H7 (cell line): ENCODE measurements at places on chromosomes 7 and 10.

- no peak for DNase-seq
Observed at GRCh38 chr10:79077488-79078173, 8.9 kb downstream of the ZMIZ1 start.

- no peak for DNase-seq
Observed at GRCh38 chr10:72038458-72039001, 49.8 kb downstream of the SPOCK2 start.

DNA sequence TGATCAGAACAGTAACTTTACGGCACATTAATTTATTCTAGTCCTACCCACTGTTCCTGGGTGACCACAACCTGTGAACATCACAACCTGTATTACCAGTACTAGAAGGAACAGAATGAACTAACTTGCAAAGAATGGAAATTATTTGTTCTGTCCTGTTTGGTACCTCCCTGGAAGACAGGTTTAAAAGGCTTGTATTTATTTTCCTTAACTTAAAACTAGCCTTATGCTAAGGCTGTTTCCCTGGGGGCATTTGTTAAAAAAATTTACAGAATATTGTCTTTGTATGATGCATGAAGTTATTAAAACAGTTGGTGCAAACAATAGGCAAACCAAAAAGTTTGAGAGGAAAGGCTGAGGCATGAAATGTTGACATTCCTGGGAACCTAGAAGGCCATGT lies 132.7 kb downstream of the DNAJC1 start:
- DNase-seq: no peak

GRCh38 chr10:113709221-113709838 lies 29.6 kb downstream of the CASP7 start:
- DNase-seq: peak; percentile 13

DNA sequence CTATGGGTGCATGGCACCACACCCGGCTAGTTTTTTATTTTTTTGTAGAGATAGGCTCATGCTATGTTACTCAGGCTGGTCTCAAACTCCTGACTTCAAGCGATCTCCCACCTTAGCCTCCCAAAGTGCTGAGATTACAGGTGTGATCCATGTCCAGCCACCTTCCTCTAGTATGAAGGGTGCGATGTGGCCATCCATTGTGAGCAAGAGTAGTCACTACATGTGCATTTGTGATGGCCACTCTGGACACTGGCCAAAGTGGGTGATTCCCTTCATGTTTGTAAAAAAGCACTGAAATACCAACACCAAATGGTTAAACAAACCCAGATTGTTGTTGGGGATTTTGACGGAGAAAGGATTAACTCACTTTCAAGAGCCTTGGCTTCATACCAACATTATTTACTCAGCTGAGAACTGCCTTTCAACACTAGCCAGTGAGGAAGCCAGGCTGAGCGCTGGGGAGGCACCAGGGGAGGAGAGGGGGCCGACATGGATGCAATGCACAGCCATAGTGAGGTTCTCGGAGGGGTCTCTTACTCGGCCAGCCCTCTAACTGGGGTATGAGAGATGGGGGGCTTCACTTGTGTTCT lies 198.1 kb upstream of the LYZL2 start:
- DNase-seq: no peak

DNA sequence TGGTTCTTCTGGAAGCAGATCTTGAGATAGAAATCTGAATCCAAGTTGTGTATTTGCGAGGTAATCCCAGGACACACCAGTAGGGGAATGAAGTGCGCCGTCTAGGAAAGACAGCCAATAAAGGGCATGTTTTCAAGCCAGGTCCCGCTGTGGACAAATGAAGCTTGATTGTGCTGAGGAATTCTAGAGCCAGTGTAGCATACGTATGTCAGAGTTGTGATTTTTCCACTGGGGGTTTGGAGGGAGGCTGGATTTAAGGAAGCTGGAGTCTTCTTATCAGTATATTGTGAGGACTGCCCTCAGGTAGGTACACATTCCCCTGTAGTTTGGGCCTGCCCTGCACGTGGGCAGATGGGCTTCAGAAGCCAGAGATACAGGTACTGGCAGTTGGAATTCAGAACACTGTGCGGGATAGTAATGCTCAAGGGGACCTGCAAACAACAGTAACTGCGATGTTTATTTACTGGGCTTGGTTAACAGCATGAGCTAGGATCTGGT lies 50.9 kb downstream of the GALNT11 start:
- peak; percentile 54 for DNase-seq

- DNase-seq: no peak
Observed at GRCh38 chr10:93680412-93681047, 21.9 kb downstream of the FRA10AC1 start.

DNA sequence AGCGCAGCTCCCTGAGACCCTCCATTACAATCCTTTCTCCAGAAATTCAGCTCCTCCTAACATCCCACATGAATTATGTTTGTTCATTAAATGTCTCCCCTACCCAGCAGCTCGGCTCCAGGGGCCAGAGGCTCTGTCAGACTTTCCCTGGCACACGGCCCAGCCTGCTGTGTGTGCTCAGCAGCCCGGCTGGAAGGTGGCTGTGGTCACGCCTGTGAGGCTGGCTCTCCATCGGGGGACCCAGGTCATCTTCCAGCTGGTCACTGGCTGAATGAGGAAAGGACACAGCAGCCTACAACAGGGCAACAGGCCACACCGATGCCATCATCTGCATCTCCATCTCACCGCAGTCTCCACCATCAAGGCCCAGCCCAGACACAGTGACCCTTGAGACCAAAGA lies 219.8 kb downstream of the MAD1L1 start:
- DNase-seq: peak; percentile 48

- no peak for DNase-seq
Observed at GRCh38 chr7:102973096-102973802, 60.4 kb downstream of the LRRC17 start.

GRCh38 chr7:13834328-13834761 lies 155.1 kb downstream of the ETV1 start:
- DNase-seq: peak; percentile 20

DNA sequence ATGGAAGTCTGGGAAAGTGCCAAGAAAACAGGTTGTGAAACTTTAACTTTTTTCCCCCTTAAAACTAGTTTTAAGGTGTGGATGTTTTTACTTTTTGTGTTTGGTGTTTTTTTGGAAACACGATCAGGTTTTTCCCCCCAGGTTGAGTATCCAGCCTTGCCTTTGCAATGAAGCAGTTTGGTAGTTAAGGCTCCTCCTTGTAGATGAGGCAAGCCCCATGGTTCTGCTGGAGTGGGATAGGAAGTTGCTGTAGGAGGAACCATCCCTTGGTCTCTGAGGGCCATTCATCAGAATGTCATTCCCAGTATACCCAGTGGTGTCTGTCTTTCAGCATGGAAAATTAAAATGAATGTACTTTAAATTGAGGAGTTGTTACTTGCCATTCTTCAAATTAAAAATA lies 2.7 kb downstream of the CUL1 start:
- no peak for DNase-seq

DNA sequence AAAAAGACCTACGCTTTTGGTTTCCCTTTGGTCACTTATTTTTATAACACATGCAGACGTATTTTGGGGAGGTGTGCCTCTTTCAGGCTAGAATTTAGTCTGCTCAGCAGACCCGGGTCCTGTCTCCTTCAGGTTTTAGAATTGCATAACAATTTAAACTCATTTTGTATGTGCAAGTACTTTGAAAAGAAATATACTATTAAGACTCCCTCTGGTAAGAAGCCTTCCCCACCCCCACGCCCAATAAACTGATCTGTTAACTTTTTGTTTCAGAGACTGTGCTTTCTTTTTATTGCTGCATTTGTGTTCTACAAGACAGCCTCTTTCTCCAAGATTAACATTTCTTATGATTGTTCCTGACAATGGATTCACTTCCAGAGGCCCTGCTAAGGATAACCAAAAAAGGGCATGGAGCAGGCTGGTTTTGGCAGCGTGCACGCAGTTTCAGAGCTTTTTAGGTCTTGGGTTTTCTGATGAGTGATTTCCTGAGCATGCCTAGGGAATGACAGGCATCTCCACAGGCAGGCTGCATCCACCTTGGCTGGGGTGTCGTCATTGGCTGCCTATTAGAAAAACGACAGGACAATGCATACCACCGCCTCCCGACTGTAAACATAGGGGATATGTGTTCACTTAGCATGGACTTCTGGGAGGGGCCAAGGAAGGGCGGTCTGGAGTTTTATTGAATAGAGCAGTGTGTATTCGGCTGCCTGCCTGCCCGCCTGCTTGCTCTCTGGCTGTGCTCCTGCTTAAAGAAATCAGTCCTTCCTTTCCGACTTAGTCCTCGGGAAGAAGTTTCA lies at the start of gene CALD1:
TSS of gene CALD1 (plus strand) at position 694 of the 800 bp plus-strand sequence. CDS start 88,100 bp downstream, outside the sequence.
- DNase-seq: peak; percentile 68

- no peak for DNase-seq
Observed at GRCh38 chr7:65462148-65462716, 88.6 kb downstream of the ZNF92 start.

DNA sequence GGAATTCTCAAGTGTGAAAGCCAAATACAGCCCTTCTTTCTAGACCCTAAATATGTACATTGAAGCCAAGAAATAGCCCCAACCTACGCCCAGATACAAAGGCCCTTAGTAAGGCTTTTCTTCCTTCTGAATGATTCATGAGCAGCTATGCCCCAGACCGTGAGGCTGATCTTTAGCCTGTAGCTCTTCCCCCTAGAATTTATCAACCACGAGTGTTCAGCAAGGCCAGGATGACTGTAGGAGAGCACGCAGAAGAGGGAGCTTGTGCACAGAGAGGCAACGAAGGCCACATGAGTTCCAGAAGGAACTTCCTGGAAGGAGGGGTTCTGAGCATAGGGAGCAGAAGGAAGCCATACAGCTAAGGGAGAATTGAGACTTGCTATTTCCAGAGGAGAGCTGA lies 53.0 kb upstream of the HABP2 start:
- DNase-seq: no peak

DNA sequence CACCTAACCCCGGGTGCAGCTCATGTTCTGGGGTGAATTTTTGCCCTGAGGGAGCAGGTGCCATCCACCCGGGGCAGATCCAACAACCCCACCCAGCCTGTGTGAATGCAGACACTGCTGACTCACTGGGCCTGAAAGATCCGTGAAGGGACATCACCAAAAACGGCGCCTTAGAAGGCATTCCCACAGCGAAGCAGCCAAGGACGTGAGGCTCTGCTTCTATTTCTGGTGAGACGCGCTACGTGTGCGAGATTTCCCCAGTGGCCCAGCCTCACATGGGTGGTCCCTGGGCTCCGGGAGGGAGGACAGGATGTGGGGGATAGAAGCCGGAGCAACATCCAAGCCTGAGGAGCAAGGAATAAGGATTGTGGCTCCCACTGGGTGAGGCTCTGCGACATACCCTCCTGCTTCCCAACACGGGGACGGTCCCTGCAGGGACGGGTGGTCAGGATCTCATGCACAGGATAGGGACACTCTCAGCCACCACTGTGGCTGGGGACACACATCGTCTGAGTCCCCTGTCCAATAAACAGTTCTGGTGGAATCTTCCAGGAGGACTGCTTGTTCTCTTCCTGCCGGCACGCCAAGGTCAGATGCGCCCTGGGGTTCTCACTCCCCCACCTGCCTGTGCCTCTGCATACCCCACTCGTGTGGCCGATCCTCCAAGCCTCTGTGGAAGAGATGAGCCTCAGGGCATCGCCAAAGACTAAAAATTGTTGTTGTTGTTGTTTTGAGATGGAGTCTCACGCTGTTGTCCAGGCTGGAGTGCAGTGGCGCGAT lies 70.2 kb downstream of the ZRANB1 start:
- DNase-seq: no peak

DNA sequence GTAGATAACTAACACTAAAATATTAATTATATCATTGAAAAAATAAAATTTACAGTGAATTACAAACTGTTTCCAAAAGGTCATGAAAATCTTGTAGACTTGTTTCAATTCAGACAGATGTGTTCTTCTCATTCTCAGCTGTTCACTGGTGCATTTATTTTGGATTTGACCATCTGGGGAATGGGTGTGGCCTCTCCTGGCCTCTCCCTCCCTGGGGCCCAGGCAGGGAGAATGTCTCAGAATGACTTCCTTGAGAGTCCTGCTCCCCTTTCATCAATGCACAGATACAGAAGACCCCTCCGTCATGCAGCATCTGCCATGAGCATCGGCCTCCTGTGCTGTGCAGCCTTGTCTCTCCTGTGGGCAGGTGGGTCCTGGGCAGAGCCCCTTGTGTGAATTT lies 192.8 kb upstream of the PRSS58 start:
- no peak for DNase-seq

- DNase-seq: peak; percentile 70
Observed at GRCh38 chr7:103445228-103446048, 569 bp downstream of the SLC26A5 start.

GRCh38 chr7:73890555-73891147 lies 29.7 kb downstream of the TMEM270 start:
- DNase-seq: peak; percentile 33

DNA sequence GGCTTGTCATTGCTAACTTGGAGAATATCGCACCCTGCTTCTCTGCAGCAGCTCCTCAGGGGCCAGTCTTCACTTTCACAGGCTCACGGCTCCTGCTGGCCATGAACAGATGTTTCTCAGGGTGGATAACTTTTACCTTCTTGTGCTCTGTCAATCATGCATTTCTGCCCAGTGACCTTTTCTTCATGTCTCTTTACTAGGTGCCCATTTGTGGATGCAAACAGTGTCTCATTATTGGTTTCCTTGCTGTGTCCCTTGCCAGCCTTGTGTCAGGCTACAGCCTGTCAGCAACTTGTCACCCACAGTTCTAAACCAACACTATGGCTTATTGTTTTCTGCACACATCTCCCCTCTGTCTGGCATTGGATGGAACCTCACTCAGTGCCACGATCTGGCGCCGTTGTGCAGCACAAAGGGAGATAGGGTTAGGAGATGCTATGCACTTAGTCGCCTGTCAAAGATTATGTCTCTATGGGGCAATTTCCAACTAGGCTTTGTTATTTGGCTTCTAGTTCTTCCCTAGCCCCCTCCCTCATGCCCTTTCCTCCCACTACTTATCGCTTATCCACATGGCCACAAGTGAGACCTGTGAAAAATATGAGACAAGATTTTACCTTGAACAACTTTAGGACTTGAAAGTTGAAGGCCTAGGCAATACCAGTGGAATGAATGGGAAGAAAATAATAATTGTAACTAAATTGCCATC lies 45.7 kb upstream of the NXPH1 start:
- DNase-seq: no peak

DNA sequence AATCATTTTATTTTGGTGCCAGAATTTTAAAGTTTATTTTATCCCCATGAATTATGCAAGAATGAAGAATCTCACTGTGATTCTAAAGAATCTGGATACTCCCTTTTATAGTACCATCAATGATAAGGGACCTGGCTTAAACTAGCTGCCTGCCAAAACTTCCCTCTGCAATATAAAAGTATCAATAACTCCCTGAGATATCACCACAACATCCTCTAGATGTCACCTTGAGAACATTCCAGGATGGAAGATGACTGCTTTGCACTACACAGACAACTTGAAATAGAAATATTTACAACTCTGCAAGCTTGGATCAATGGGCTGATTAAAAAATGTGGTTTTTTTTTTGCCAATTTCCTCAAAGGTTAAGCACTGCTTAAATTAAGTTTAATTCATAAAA lies 142.1 kb downstream of the SLC25A13 start:
- no peak for DNase-seq

GRCh38 chr7:136403591-136403990 lies 426.4 kb upstream of the MTPN start:
- DNase-seq: no peak

GRCh38 chr7:118872568-118872967 lies 648.1 kb downstream of the ANKRD7 start:
- no peak for DNase-seq

GRCh38 chr10:93065675-93066543 lies 5.3 kb downstream of the CYP26C1 start:
- DNase-seq: peak; percentile 89

- no peak for DNase-seq
Observed at GRCh38 chr10:103617602-103618385, 124.3 kb downstream of the NEURL1 start.

GRCh38 chr7:146479040-146479439 lies 362.4 kb downstream of the CNTNAP2 start:
- DNase-seq: no peak
